Omental fat pad (tissue), 4 donors: ENCODE measurements at places on chromosomes 11 and 22. TPM values are rescaled to one million over a fixed set of nuclear protein-coding genes. Genes with fewer than 3 reads are reported as not detected.

DNA sequence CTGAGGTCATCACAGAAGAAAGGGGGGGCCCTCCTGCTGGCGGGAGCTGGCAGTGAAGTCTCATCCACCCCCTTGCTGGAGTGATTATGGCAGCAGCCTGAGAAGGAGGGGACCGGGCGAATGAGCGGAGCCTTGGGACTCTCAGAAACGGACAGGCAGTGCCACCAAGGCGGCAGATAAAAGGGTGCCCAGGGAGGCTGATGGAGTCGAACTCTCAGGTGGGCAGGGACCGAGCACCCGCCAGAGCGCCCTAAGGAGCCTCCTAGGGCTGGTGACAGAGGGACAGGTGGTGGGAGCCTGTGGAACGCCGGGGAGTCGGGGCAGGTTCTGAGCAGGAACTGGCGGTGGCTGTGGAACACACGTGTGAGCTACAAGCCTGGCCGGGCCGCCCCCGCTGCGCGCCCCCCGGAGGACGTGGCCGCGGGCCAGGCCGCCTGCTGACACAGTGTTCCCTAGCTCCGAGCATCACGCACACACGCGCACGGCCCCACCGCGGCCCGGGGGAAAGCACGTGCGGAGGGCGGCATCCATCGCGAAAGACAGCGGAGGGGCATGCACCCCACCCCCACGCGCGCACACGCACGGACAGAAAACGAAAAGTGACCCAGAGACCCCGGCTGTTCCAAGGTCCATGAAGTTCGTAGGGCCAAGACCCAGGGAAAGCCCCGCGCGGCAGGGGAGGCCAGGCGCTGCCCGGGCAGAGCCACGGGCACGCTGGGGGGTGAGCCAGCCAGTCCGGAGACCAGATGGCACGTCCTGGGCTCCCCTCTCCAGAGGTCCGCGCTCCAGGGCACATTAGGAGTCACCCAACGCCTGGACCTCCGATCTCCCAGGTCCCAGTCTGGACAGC is 1.0 kb downstream of the VWCE start:
- peak; percentile 29 for DNase-seq

GRCh38 chr11:114078423-114078822 is 18.9 kb downstream of the ZBTB16 start:
- no peak for DNase-seq

DNA sequence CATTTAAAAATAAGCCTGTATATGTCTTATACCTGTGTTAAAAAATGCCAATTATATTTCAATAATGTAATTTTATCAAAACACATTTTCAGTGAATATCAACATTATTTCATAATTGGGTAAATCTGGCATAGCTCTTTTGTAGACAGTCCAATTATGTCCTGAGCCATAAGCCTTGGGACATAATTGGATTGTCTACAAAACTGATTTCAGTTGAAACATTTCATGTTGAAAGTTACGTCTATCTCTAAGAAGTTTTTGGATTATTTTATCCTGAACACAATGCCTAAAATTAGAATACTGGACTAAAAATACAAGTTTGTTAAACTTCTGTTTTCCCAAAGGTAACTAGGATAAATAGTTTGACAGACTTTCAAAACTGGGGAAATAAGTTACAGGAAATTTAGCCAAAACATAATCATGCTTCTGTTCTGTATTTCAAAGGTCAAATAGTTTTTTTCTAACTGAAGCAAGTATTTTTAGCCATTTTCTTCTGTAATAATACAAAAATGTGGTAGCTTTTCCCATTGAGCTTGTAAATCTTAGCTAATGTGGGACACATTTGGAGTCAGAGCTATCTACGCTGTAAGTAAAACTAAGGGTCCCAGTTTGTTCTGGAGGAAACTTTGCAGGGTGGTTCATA is 100.7 kb upstream of the BIRC3 start:
- no peak for DNase-seq

DNA sequence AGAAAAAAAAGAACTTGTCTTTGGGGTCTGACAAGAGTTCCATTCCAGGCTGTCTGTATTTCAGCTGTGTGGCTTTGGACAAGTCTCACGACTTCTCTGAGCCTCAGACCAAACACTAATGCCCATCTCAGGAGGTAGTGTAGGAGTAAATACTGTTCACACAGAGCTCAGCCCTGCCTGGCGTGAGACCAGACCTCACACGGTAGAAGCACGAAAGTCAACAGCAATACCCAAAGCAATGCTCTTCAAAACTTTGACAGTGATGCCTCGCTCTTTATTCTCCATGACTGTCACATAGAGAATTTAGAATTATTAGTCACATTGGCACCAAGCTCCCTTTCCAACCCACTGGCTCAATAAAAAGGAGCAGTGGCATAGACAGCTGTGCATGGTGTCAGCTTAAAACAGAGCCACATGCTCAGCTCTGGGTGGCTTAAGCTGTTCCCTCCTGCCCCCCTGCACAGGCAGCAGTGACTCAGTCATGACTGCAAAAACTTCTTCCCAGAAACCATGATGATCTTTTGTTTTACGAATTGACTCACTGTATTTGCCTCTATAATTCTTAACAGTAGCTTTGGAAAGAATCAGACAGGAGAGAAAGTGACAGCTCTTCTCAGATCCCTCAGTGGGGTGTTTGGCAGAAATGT is 74.0 kb upstream of the PHF21B start:
- DNase-seq, result no peak

GRCh38 chr11:72173291-72173690 is 18.6 kb upstream of the FOLR1 start:
- DNase-seq, result no peak

DNA sequence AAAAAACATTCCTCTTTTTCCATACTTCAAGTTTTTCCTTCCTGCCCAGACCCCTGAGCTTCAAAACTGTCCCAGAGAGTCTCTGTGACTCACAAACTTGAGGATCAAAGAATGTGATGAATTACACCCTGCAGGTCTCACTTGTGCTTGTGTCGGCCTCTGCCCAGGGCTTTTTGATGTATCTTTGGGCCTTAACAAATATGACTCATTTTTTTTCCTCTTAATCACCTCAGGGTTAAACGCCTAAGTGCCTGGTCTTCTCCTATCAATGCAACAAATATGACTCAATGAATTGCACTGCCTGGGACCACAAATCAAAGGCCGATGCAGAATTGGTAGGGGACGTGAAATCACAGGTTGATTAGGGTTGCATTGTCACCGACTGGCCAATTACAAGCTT is 267.7 kb downstream of the LARGE1 start:
- no peak for DNase-seq

DNA sequence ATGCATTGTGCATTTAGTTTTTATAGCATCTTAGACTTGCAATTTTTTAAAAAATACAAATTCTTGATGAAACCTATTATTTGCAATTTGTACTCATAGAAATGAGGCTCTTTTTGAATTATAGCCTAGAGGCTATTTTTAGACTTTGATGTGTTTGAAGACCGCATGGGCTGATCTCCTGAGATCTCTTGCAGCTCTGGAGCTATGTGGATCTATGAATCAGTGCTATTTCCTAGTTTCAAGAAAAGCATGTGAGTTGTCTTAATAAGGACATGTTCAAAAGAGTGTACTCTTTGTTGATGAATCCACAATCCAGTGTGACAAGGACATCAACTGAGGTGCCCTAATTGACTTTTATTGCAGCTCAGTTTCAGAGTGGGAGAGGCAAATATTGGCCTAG is 620.5 kb downstream of the ETS1 start:
- no peak for DNase-seq

GRCh38 chr11:72773291-72773690 is 20.6 kb downstream of the STARD10 start:
- no peak for DNase-seq

GRCh38 chr11:72091292-72091691 is 10.6 kb downstream of the LRRC51 start:
- peak; percentile 69 for DNase-seq

DNA sequence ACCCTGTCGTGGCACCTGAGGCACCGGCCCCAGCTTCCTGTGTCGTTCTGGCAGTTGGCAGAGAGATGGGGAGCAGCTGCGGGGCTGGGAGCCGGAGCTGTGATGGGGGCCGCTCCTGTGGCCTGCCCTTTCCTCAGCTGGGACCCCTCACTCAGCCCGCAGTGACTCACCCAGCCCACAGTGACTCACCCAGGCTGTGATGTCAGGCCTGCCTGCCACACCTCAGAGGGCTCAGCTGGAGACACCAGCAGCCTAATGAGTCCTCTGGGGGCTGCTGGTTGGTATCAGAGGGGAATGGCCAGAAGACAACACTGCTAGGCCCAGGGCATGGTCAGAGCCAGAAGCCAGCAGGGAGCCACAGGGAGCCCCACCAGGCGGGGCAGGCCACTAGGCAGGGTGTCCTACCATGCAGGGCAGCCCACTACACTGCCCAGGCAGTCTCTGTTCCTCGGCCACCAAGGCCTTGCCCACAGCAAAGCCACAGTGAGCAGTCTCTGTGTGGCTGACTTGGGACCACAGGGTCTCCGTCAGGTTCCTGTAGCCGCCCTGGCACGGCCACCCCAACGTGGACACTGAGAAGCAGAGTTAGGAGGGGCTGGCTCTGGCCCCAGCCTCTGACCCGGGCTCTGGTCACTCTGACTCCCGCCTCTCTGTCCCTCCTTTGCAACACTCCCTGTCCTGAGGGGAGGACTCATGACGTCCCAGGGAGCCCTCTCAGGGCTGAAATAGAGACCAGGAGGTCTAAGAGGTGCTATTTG is 4.2 kb upstream of the FXYD2 start:
- DNase-seq, result peak; percentile 43

GRCh38 chr11:10674440-10674855 is 19.1 kb downstream of the IRAG1 start:
- no peak for DNase-seq

GRCh38 chr11:119422809-119423508 is at the start of gene THY1:
THY1 (minus strand) TSS chr11:119423172; CDS start chr11:119420905, 2,267 bp downstream.
- no peak for DNase-seq

DNA sequence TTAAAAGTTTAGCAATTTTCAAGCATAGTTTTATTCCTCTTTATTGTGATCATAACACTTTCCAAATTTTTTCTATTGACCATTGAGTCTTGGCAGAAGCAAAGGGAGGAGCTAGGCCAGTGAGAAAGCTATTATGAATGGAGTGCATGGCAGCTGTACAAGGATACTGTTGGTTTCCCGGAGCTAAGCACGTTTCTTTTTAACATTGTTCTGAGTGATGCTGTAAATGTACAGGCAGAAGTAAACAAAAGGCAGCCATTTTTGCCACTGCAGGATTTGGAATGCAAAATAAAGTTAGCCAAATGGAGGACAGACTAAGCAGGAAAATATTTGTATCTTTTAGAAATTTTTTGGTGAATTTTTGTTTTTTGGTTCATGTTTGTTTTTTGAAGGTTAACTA is 16.2 kb downstream of the CBL start:
- DNase-seq, result no peak

GRCh38 chr22:20089226-20089976 is 9.4 kb downstream of the DGCR8 start:
- no peak for DNase-seq

- DNase-seq, result no peak
These were observed 82.9 kb downstream of the PIWIL4 start for GRCh38 chr11:94649964-94650623.

DNA sequence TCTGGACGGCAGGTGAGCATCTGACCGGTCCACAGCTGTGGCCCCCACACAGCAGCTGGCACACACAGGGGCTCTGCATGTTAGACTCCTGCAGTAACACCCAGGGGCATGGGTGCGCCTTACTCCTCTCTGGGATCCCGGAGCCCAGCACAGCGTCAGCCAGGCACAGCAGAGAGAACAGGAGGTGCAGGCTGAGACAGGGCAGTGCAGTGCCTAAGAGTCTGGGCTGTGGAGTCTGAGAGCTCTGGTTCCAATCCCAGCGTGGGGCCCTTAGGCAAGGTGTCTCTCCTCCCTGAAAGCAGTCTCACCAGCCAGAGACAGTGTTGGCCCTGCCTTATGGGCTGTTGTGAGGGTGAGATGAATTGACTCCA is 2.3 kb downstream of the NUDT8 start:
- no peak for DNase-seq

GRCh38 chr11:133172349-133172748 is 360.0 kb downstream of the OPCML start:
- DNase-seq, result no peak

GRCh38 chr22:49197986-49198704 is 629.5 kb downstream of the BRD1 start:
- no peak for DNase-seq

- no peak for DNase-seq
These were observed 54.0 kb upstream of the SPON1 start for GRCh38 chr11:13908535-13908934.

GRCh38 chr22:21681566-21682370 is 16.0 kb downstream of the PPIL2 start:
- DNase-seq, result no peak

DNA sequence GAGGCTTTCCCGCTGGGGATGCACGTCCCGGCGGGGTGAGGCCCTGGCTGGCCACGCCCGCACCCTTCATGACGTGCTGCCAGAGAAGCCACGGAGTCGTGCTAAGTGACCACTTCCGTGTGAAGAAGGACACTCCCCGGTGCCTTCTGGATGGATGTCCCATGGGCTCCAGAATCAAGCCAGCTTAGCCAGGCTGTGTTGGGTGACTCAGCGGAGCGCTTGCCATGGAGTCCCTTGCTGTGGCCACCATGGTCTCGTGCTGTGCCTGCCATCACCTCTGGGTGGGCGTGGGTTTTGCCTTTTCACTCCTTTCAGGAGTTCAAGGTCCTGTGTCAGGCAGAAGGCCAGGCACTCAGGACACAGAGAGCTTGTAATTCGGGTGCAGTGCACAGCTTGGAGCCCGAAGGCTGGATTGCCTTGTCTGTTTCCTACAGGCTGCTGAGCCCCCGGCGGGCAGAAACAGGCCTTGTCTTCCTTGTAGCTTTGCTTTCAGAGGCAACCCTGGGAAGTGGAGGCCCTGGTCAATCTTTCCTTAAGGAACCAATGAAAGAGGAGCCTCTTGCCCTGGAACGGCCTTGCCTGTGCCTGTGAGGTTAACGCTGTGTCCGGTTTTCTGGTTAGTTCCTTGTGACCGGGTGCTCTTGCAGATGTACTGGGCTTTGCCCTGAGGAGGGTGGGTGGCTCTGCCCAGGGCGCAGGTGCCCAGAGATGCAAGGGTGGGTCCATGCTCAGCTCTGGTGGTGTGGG is 268.6 kb downstream of the TBC1D22A start:
- no peak for DNase-seq

- no peak for DNase-seq
These were observed 30.8 kb upstream of the MYEOV start for GRCh38 chr11:69262918-69263735.

- peak; percentile 90 for DNase-seq
These were observed 3.8 kb downstream of the APOL3 start for GRCh38 chr22:36156515-36157419.

The MRGPRE gene
- not detected for total RNA-seq

The DTX4 gene
- 75.6 TPM for total RNA-seq

The RIBC2 gene
- total RNA-seq, result not detected

The GVQW3 gene
- 0.96 TPM for total RNA-seq

The NXPE4 gene
- not detected for total RNA-seq

The SAMM50 gene
- total RNA-seq, result 45.4 TPM

The PTPRCAP gene
- 6.7 TPM for total RNA-seq
